Hematopoietic multipotent progenitor cell treated with erythropoietin and hydrocortisone succinate and interleukin-3 and kit ligand, for 6 days (in vitro differentiated cells): ENCODE measurements at places on chromosomes 12 and 14.

DNA sequence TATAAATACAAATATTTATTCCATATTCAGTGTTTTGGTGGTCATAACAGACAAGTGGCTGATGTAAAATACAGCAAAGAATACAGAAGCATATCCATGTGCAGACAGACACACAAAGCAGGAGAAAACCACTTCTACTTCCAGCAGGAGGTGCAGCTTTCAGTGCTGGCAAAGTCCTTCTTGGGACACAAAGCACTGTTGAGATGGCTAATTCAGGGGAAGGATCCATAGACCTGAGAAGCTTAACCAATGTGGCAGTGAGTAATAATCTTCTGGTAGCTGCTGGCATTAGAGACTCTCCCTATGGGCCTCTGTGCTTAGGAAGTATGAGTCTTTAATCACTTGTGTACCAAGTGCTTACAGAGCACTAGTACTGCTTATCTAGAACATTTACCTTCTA lies 26.8 kb downstream of the AMN1 start:
- DNase-seq: no peak

DNA sequence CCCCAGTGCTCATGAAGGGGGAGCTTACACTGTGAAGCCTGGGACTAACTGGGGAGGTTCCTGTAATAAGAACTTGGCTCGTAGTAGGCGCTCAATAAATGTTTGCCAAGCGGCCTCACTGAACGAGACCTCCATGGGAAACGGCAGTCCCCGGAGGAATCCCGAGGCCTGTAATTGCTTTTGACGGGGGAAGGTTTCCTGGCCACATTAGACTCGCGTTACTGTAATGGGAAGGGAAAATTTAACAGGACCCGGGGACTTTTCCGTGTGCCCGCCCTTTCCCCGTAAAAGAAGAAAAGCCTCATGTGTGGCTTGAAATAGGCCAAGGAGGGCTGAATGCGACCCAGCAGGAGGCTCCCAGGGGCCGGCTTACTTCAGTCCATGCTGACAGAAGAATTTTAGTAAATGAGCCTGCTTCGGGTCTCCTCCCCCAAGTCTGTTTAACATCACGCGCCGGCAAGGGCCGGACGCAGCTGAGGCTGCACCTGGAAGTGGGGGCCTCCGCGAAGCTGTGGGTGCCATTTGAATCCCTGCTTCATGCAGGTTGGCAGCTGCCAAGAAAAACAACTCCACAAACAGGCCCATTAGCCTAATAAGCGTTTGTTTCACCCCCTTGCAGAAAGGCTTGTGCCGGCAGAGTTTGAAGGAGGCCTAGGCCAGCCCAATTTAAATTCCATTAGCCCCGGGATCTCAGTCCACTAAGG lies 39.8 kb upstream of the PWP1 start:
- no peak for DNase-seq

- no peak for DNase-seq
These were observed 58.0 kb downstream of the EEA1 start for GRCh38 chr12:92871116-92871515.

GRCh38 chr12:80701388-80701787 lies 6.0 kb upstream of the MYF6 start:
- no peak for DNase-seq

DNA sequence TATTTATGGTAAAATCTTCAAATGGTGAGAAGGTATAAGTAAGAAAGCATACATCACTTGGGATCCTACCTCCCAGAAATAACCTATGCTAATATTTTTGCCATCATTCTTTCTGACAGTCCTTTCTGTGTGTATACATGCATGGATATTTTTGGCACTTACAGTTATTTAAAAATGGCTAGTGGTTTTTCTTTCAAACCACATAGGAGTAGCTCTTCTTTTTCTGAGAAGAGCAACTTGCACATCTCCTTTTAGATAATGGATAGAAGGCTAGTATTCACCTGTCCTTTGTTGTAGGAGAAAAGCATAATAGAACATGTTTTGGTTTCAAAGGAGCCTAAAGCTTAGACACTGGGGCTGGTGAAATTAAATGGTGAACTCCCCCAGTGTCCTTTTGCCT lies 87.3 kb downstream of the EMP1 start:
- no peak for DNase-seq

DNA sequence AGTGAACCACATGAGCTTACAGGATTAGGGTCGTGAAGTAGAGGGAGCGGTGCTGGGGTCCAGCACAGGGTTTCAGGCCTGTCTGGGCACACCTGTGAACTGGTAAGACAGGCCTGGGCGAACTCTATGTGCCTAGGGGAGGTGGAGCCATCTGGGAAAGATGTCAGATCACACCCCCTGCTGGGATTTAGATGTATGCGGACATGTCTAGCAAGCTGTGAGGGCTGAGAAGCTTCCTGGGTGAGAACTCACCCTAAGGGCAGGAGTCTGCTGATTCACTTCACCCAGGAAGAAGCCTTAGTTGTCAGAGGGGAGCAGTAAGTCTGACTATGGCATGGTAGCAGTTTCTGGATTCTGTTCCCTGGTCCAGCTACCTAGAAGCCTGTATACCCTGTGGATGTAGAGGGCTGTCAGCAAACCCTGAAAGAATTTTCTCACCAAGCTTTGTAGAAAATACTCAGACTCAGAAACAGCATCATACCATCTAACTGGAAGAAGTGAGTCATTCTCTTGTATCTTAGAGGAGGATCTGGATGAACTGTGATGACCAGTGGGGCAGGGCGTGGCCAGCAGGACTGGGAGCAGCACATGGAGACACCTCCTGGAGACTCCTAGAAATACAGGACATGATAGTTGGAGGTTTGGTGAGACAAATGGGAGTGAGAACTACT lies 11.2 kb upstream of the PYGL start:
- peak; percentile 77 for DNase-seq

GRCh38 chr12:6703631-6704030 lies 3.0 kb upstream of the PIANP start:
- peak; percentile 30 for DNase-seq
